ENCODE measurements at places on chromosomes 2 and 18.

DNA sequence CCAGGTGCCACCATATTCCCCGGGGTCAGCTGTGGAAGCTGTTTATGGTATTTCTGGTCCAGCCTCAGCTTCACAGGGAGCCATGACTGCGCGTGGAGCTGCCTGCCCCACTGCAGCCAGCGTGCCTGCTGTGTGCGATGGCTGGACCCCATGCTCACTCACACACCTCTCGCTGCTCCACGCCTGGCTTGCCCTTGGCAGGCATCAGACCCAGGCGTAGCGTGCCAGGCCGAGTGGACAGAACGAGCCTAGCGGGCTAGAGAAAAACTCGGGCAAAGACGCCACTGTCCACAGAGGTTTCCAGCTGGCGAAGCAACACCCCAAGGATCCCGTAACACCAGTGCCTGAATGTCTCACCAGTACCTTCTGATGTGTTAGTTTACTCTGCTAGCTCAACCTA, 42.9 kb upstream of the PEX13 start:
- DNase-seq, result no peak

- DNase-seq, result no peak
Measured at GRCh38 chr18:58385472-58385871, 243.4 kb downstream of the ALPK2 start.

GRCh38 chr18:55838841-55839240, 250.8 kb upstream of the TCF4 start:
- DNase-seq, result no peak

DNA sequence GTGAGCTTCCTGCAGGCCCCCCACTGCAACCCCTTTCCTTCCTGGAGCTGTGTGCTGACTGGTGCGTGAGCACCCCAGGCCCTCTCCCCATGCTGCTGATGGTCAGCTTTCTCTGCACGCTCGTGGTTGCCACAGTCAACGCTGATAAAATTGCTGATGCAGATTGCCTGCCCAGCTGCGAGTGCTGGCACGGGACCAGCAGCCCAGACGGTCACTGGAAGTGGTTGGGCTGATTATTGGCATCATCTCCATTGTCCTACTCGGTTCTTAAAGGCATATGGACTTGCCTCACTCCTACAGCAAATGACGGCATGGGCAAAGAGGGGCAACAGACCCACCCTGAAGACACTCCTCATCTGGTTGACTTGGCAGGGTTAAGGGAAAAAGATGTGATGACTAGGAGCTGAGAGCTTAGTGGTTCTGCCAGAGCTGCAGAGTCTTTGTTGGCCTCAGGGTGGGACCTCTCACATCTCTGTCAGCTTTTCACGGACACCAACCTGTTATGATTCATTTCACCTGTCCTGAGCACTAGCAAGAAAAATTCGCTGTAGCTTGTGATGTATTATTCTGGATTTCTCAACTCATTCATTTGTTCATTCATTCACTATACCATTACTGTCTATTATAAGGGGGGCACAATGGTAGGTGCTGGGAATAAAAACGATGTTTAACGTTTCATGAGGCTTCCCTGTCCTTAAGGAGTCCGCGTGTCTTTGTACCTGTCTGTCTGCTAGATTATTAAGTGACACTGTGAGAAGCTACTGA, 38.4 kb downstream of the PAX8 start:
- no peak for DNase-seq

DNA sequence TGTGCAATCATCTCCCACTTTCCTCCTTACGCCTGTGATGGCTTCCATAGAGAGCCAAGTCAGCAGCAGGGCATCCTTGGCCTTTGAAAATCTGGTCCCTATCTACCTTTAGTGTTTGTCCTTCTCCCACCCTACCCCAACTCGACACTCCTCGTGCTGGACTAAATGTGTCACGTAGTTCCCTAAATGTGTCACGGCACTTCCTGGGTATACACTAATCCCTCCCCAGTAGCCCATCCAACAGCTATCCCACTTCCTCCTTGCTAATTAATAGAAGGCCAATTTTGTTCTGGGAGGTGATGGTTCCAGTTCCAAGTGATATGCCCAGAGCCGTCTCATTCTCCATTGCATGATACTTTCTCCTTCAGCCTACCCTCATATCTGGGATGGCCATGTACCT, 36.5 kb upstream of the ZFP36L2 start:
- no peak for DNase-seq

- no peak for DNase-seq
Measured at GRCh38 chr2:3885629-3886628, 182.6 kb downstream of the DCDC2C start.

- no peak for DNase-seq
Measured at GRCh38 chr18:255171-255570, 12.7 kb downstream of the THOC1 start.

GRCh38 chr18:76914314-76914713, 92.0 kb downstream of the ZNF236 start:
- no peak for DNase-seq

DNA sequence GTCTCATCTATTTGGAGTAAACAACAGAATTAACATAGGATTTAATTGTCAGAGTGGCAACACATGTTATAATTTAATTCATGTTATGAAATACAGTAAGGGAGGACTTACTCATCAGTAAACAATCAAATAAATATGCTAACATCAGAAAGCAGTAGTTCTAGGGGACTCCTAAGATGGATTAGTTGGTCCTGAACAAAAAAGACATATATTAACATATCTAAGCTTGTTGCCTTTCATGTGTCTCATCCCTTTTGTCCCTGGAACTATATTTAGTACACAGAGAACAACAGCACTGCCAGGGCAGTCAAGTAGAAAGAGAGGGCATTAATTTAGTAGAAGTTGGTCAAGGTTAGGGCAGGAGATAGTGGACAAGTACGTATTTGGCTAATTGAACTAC, 117.8 kb upstream of the FZD5 start:
- no peak for DNase-seq

DNA sequence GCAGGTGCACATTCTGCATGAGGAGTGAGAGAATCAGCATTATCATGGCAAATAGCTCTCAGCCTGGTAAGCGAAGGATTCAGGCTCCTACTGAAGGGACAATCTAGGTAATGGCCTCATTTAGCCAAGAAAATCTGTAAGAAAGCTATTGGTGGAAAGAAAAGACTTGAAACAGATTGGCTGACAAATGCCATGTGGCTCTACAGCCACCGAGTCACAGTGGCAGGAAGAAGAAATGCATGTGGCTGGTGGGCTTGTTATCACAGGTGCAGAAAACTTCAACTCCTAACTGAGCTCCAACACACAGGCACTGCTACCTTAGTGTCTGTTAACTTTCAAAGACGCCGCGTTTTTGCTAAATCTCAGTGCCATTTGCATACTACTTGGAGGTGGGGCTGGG, 60.6 kb upstream of the REV1 start:
- no peak for DNase-seq

Measured in CD4-positive, alpha-beta T cell treated with Interleukin-1 beta for 1 hour (primary cell).